ENCODE measurements at places on chromosomes 4 and X. TPM values are rescaled to one million over a fixed set of nuclear protein-coding genes. Genes with fewer than 3 reads are reported as not detected.

GRCh38 chrX:67545036-67545821 lies 1.4 kb downstream of the AR start:
- H3K27me3 ChIP-seq, result no peaks in the 10 kb centered on the region
- peaks cover 8% of the 10 kb centered on the region for H3K36me3 ChIP-seq
- H3K4me1 ChIP-seq, result peaks cover 16% of the 10 kb centered on the region
- peak overlapping the region; percentile 57 for H3K4me3 ChIP-seq
- H3K27ac ChIP-seq, result no peak overlapping the region

- H3K4me1 ChIP-seq, result no peaks in the 10 kb centered on the region
- DNase-seq, result no peak
- no peak overlapping the region for H3K27ac ChIP-seq
- H3K36me3 ChIP-seq, result no peaks in the 10 kb centered on the region
Observed at GRCh38 chr4:129532573-129532972, 436.6 kb downstream of the C4orf33 start.

DNA sequence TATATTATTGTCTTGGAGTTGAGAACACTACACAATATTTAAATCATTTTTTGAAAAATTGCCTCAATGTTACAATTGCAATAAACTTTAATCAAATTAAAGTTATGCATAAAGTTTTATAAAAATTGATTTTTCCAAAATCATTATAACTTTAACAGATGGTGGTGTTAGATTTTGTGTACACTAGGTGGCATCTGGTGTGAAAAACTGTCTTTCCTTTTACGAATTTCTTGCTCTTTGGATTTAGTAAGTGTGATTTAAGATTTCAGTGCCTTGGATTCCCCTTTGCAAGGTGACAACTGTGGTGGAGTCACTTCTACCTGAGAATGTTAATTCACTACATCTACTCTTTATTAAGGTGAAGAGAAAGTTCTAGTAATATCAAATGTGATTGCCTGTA lies 91.6 kb downstream of the AREG start:
- DNase-seq, result no peak
- no peaks in the 10 kb centered on the region for H3K27me3 ChIP-seq
- H3K36me3 ChIP-seq, result no peaks in the 10 kb centered on the region
- no peak overlapping the region for H3K27ac ChIP-seq
- H3K4me3 ChIP-seq, result no peak overlapping the region
- H3K4me1 ChIP-seq, result no peaks in the 10 kb centered on the region

GRCh38 chr4:101141855-101142254 lies 205.5 kb downstream of the PPP3CA start:
- H3K4me1 ChIP-seq, result no peaks in the 10 kb centered on the region
- no peak overlapping the region for H3K4me3 ChIP-seq
- no peak for DNase-seq
- H3K27me3 ChIP-seq, result no peaks in the 10 kb centered on the region
- no peaks in the 10 kb centered on the region for H3K36me3 ChIP-seq

- H3K4me1 ChIP-seq, result no peaks in the 10 kb centered on the region
- no peaks in the 10 kb centered on the region for H3K27me3 ChIP-seq
- H3K4me3 ChIP-seq, result no peak overlapping the region
- no peak overlapping the region for H3K27ac ChIP-seq
Observed at GRCh38 chr4:73763877-73764276, 23.5 kb downstream of the CXCL8 start.

- no peak overlapping the region for H3K4me3 ChIP-seq
- H3K27ac ChIP-seq, result no peak overlapping the region
- DNase-seq, result peak; percentile 49
- H3K4me1 ChIP-seq, result no peaks in the 10 kb centered on the region
- H3K27me3 ChIP-seq, result peaks cover 26% of the 10 kb centered on the region
Observed at GRCh38 chr4:173025131-173025530, 143.5 kb upstream of the GALNT7 start.

DNA sequence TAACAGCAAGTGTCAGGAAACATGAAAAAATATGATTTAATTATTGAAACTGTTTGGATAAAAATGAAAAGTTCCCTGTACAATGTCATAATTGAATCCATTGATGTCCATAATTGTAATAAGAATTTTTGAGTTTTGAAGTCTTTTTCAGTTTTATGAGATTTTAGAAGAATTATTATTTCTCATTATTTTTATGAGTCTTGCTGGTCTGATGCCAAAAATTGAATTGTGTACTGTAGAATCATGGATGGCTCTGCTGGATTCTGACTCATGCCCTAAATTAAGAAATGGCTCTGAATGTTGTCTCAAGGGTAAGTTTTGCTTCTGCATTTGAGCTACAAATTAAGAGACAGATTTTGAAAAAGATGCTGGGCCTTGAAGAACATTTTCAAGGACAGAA lies 132.8 kb upstream of the MAP9 start:
- no peaks in the 10 kb centered on the region for H3K36me3 ChIP-seq
- H3K27me3 ChIP-seq, result no peaks in the 10 kb centered on the region
- no peak overlapping the region for H3K27ac ChIP-seq
- H3K4me3 ChIP-seq, result no peak overlapping the region
- no peaks in the 10 kb centered on the region for H3K4me1 ChIP-seq

DNA sequence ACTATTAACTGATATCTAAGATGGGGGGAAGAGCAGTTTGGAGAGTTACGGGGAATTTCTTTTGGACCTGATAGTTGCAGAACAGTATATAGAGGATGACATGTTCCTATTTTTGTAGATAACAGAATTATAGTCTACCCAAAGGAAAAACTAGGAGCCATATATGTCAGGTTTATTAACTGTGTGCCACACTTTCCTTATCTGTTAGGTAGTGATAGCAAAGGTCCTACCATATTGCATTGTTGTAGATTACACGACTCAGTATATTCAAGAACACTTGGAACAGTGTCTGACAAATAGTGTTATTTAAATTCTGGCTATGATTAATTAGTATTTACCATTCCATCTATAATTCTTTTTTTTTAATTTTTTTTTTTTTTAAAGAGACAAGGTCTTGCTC lies 175.3 kb downstream of the NR3C2 start:
- H3K4me1 ChIP-seq, result no peaks in the 10 kb centered on the region
- no peak overlapping the region for H3K4me3 ChIP-seq
- H3K27me3 ChIP-seq, result no peaks in the 10 kb centered on the region
- no peak overlapping the region for H3K27ac ChIP-seq
- H3K36me3 ChIP-seq, result no peaks in the 10 kb centered on the region
- no peak for DNase-seq

- H3K4me3 ChIP-seq, result no peak overlapping the region
- no peaks in the 10 kb centered on the region for H3K4me1 ChIP-seq
- no peak for DNase-seq
- no peaks in the 10 kb centered on the region for H3K36me3 ChIP-seq
- no peak overlapping the region for H3K27ac ChIP-seq
- no peaks in the 10 kb centered on the region for H3K27me3 ChIP-seq
Observed at GRCh38 chr4:6177587-6178197, 22.7 kb downstream of the JAKMIP1 start.

- no peaks in the 10 kb centered on the region for H3K27me3 ChIP-seq
- H3K4me1 ChIP-seq, result no peaks in the 10 kb centered on the region
- H3K4me3 ChIP-seq, result no peak overlapping the region
- no peaks in the 10 kb centered on the region for H3K36me3 ChIP-seq
- H3K27ac ChIP-seq, result no peak overlapping the region
- no peak for DNase-seq
Observed at GRCh38 chr4:40548256-40548655, 81.4 kb downstream of the RBM47 start.

DNA sequence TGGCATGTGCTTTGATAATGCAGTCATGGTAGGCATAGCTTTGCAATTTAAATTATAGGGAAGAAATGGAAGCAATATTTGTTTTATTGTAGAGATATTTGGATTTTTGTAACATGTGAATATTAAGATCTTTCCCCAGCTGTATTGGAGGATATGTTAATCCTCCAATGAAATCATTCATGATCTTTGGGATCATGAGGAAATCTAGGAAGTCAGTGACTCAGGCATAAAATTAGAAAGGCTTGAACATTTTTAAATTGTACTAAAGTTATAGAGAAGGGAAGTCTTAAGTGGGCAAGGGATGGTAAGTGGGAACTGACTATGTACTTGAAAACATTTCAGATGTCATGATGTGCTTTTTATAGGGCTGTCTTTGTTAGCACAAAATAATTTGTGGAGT lies 46.8 kb downstream of the FIP1L1 start:
- no peaks in the 10 kb centered on the region for H3K4me1 ChIP-seq
- peaks cover 18% of the 10 kb centered on the region for H3K36me3 ChIP-seq
- H3K27ac ChIP-seq, result no peak overlapping the region
- DNase-seq, result no peak
- no peak overlapping the region for H3K4me3 ChIP-seq

DNA sequence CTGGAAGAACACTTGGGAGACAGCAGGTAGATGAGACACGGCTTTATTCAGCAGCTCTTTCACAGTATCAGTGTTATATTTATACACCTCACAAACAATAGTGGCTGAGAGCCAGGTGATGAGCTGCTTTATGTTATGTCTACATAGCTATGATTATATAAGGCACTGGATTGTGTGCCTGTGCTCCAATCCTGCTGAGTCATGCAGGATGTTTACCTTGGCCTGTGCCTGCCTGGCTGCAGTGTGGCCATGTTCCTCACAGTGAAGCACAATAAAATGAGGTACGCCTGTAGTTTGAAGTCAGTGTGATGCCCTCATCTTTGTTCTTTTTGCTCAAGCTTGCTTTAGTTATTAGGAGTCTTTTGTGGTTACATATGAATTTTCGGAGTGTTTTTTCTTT lies 31.3 kb downstream of the CXCL13 start:
- H3K27ac ChIP-seq, result peak overlapping the region; percentile 48
- peaks cover 11% of the 10 kb centered on the region for H3K4me1 ChIP-seq
- DNase-seq, result peak; percentile 82
- no peak overlapping the region for H3K4me3 ChIP-seq
- H3K27me3 ChIP-seq, result no peaks in the 10 kb centered on the region

- H3K36me3 ChIP-seq, result no peaks in the 10 kb centered on the region
- H3K4me3 ChIP-seq, result no peak overlapping the region
- H3K27me3 ChIP-seq, result no peaks in the 10 kb centered on the region
- H3K27ac ChIP-seq, result no peak overlapping the region
- DNase-seq, result no peak
Observed at GRCh38 chrX:17355976-17356375, 19.0 kb upstream of the NHS start.

DNA sequence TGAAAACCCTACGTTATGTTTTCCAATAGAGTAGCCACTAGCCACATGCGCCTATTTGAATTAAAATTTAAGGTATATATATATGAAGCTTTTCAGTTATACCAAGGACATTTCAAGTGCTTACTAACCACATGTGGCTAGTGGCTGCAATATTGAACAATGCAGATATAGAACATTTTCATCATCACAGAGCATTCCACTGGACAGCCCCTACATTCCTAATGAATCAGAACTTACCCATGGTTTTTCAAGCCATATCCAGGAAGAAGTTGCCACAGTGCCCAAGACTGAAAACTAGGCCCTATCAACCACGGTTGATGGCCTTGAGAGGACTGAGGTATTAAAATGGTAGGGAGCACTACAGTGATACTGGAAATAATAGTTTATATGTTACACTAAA lies 29.7 kb downstream of the NEK1 start:
- H3K27me3 ChIP-seq, result no peaks in the 10 kb centered on the region
- H3K27ac ChIP-seq, result no peak overlapping the region
- no peaks in the 10 kb centered on the region for H3K4me1 ChIP-seq
- no peak for DNase-seq

DNA sequence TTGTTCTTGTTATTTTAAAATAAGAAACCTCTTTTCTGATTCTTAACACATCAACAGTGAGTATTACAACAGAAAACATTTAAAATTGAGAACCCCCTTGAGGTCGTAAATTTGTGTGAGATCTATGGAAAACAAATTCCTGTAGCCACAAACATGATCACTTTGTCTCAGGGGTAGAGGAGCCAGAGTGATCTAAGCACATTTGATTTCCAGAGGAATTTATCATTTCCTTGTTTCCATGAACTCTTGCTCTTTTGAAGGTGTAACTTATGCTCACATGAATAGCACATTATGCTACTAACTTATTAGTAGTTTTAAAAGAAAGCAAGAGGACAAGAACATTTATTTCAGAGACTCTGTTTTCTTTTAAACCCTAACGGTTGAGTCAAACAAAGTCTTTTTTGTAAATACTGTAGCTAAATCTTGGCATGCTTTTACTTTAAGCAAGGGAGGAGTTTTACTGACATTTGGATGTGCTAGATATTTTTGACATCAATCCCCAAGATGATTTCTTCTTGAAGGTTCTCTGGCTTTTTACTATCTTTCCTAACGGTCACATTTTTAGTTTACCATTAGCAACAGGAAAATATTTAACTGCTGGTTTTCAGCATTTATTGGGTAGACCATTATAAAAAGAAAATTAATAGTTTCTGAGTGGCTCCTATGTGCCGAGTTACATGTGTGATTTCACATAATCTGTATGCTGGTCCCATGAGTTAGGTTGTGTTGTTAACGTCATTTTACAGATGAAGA lies 27.9 kb upstream of the ZCCHC12 start:
- no peak overlapping the region for H3K27ac ChIP-seq
- DNase-seq, result no peak
- H3K27me3 ChIP-seq, result no peaks in the 10 kb centered on the region
- no peaks in the 10 kb centered on the region for H3K4me1 ChIP-seq

DNA sequence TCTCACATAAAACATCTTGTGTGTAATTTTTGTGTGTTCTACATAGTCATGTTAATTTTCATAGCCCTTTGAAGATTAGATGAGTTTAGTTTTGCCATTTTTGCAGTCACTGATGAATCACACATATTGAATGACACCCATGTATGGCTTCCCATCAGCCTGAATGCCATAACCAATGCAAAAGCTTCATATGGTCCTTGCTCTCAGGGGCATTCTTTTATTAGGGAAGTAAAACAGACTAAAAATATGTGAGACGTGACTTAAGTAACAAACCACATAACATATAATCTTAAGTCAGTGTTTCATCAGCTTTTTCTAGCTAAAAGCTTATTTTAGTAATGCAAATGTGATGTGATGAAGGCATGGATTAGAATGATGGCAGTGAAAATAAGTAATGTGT lies 8.2 kb downstream of the SLC25A4 start:
- no peak overlapping the region for H3K4me3 ChIP-seq
- no peak overlapping the region for H3K27ac ChIP-seq
- DNase-seq, result no peak
- no peaks in the 10 kb centered on the region for H3K4me1 ChIP-seq

- no peaks in the 10 kb centered on the region for H3K27me3 ChIP-seq
- no peak for DNase-seq
- H3K27ac ChIP-seq, result no peak overlapping the region
- H3K4me1 ChIP-seq, result no peaks in the 10 kb centered on the region
- no peak overlapping the region for H3K4me3 ChIP-seq
Observed at GRCh38 chrX:29926659-29927058, 288.7 kb upstream of the MAGEB2 start.

ZBTB33 gene
- 14.2 TPM for total RNA-seq

TMEM164 gene
- 104 TPM for total RNA-seq

ADH7 gene
- not detected for total RNA-seq

MGARP gene
- total RNA-seq, result 1.6 TPM

DUSP9 gene
- not detected for total RNA-seq

ERAS gene
- not detected for total RNA-seq
